Tongue (tissue), 3 donors: ENCODE measurements at places on chromosomes 11 and 22. TPM values are rescaled to one million over a fixed set of nuclear protein-coding genes. Genes with fewer than 3 reads are reported as not detected.

Gene SLC5A1
- total RNA-seq: 2.4 TPM

Gene CRYBA4
- not detected for total RNA-seq

Gene CLDN5
- total RNA-seq: 147 TPM

Gene ACTN3
- total RNA-seq: 91.4 TPM

Gene NCAM1
- 160 TPM for total RNA-seq
